ENCODE measurements at places on chromosomes 4 and X.

DNA sequence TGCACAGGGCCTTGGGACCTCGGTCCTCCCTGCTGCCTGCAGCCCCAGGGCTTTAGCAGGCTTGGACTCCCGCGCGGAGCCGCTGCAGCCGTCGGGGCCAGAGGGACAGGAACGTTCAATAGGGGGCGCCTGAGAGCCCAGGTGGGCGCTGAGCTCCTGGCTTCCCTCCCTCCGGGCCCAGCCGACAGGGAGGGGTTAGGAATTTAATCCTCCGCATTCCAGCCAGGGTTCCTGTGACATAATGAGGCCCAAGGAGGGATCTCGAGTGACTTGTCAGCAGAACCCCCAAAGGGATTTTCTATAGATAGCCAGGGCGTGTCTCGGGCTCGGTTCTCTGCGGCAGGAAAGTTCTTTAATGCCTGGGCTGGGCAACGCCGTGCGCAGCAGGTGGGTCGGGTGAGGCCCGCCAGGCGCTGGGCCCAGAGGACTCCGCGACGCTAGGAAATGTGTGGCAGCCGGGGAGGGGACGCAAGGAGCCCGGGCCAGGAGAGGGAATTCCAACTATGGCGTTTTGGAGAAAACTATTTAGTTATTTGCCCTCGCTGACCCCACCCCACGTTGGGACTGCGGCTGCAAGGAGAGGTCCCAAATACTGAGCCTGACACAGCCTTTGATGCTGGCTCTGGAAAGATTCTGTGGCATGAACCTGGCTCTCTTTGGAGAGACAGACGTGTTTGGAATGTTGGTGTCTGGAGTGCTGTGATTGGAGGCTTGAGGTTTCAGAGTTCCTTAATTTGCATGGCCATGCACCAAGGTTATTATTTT lies 285.2 kb upstream of the GATB start:
- no peak for DNase-seq

GRCh38 chrX:45601052-45601451 lies 400.4 kb upstream of the DIPK2B start:
- no peak for DNase-seq

- no peak for DNase-seq
Observed at GRCh38 chr4:148270630-148271029, 171.6 kb downstream of the NR3C2 start.

GRCh38 chrX:24877288-24877664 lies 138.5 kb downstream of the ARX start:
- no peak for DNase-seq

- peak; percentile 63 for DNase-seq
Observed at GRCh38 chr4:153115322-153116290, 88.6 kb upstream of the TRIM2 start.

- DNase-seq, result no peak
Observed at GRCh38 chr4:71296945-71297344, 41.9 kb upstream of the SLC4A4 start.

DNA sequence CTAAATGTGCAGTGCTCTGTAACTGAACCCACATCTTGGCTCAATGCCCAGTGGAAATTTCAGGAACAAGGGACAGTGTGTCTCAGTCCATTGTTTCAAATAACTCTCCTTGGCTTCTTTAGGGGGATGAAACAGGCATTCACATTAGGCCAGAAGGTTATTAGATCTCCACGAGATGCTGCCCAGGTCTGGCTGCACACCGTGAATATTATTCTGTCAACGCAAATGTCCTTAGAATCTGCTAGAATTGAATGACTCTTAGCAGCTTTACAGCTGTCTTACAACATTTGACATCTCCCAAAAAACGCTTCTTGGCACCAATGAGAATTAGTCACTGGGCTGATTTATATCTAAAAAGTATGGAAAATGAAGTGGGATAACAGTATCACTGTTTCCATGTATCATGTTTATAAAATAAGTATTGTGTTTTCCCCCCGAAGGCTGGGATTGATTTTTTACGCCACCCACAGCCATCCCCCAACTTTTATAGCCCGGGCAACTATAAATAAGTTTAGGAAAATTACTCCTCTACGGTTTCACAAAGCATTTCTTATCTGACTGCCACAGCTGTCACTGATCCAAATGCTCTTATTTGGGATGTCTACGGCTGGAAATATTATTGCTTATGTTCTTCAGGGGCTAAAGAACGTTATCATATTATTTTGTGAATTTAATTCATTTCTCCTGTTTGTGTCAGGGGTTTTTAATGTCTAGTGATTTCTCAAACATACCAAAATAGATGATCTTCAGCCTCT lies 559.7 kb upstream of the FAT1 start:
- no peak for DNase-seq

GRCh38 chr4:72744103-72744725 lies 175.2 kb upstream of the ADAMTS3 start:
- DNase-seq, result no peak

DNA sequence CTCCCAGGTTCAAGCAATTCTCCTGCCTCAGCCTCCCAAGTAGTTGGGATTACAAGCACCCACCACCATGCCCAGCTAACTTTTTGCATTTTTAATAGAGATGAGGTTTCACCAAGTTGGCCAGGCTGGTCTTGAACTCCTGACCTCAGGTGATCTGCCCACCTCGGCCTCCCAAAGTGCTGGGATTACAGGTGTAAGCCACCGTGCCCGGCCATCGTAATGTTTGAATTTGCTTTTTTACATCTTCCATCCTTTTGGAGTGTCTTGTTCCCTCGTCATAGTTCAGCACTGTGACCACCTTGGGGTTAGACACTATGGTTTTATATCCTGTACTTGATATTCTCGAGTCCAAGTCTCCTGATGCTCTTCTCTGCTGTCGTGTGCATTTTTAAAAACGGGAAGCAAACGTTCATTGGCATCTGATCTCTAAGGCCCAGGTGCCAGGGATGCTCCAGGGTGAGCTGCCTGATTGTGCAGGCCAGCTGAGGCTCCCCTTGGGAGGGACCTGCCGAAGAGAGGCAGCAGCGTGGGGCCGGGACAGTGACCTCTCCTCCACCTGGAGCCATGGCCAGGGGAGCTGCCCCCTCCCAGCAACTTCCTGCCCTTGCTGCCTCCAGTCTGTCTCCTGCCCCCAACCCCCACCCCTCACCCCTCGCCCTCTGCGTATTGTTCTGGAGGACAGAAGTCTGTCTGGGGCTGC lies 16.7 kb downstream of the DGKQ start:
- no peak for DNase-seq

- no peak for DNase-seq
Observed at GRCh38 chr4:102779204-102779603, 18.4 kb upstream of the MANBA start.

GRCh38 chr4:67522851-67523671 lies 22.2 kb downstream of the CENPC start:
- no peak for DNase-seq

GRCh38 chr4:188915175-188915574 lies 775.9 kb downstream of the TRIML1 start:
- no peak for DNase-seq
